Glutamatergic neuron (in vitro differentiated cells): ENCODE measurements at places on chromosomes 3 and 15.

- H3K27ac ChIP-seq, result no peak overlapping the region
- H3K36me3 ChIP-seq, result no peaks in the 10 kb centered on the region
- DNase-seq, result no peak
- no peaks in the 10 kb centered on the region for H3K27me3 ChIP-seq
- H3K4me3 ChIP-seq, result no peak overlapping the region
- H3K4me1 ChIP-seq, result peaks cover 3% of the 10 kb centered on the region
Measured at GRCh38 chr15:75188499-75188898, 13.2 kb upstream of the C15orf39 start.

GRCh38 chr15:78456426-78456825, 18.4 kb downstream of the IREB2 start:
- H3K36me3 ChIP-seq, result no peaks in the 10 kb centered on the region
- no peak overlapping the region for H3K4me3 ChIP-seq
- no peak overlapping the region for H3K27ac ChIP-seq
- H3K27me3 ChIP-seq, result peaks cover 2% of the 10 kb centered on the region

- DNase-seq, result no peak
- H3K27me3 ChIP-seq, result no peaks in the 10 kb centered on the region
- no peaks in the 10 kb centered on the region for H3K36me3 ChIP-seq
- H3K27ac ChIP-seq, result no peak overlapping the region
- H3K4me1 ChIP-seq, result peaks cover 3% of the 10 kb centered on the region
Measured at GRCh38 chr3:39285332-39285731, 5.5 kb upstream of the CX3CR1 start.

DNA sequence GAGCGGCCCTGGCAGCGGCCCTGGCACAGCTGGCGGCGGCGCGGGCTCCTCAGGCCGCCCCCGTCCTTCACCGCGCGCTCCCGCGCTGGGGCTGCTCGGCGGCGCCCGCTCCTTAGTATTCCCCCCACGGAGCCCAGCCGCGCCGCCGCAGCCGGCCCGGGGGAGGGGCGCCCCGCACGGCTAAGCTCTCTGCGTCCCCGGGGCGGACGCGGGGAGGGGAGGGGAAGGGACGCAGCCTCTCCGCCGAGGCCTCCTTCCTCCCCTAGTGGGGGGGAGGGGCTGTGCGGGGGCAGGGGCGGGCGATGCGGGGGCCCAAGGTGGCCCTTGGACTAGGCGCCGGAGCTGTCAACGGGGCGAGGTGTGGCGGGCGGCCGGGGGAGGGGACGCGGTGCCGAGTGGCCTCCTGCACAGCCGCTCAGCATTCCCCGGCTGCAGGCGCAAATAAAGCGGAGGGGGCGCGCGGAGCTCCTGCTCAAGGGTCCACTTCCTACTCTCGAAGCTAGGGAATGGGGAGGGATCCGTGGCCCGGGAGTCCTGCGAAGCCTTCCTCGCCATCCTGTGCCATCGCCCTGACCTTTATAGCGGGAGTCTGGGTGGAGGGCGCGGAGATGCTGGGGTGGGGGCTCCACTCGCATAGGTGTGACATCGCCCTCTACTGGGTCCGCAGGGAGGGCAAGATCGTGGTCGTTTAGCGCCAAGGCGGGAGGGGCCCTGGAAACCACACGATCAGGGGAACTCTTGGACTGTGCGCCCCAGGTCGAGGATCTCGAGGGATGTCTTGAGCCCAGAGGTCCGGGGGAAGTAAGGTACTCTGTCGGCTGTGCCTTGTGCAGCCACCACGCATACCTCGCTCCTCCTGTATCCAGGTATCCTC, 22.2 kb downstream of the EPHB3 start:
- peaks cover 7% of the 10 kb centered on the region for H3K36me3 ChIP-seq
- DNase-seq, result peak; percentile 57
- peaks cover 19% of the 10 kb centered on the region for H3K4me1 ChIP-seq
- no peak overlapping the region for H3K27ac ChIP-seq
- H3K27me3 ChIP-seq, result peaks cover 22% of the 10 kb centered on the region
- H3K4me3 ChIP-seq, result peak overlapping the region; percentile 77
